ENCODE measurements at places on chromosomes 6 and 20.
A peak's percentile ranks its signal among the peaks of the same experiment; 100 is the strongest.

- DNase-seq = peak; percentile 11
Observed at GRCh38 chr20:61932199-61932592, 133.5 kb downstream of the TAF4 start.

- no peak for DNase-seq
Observed at GRCh38 chr6:167733740-167734661, 92.7 kb upstream of the AFDN start.

GRCh38 chr6:87241304-87241703 is 81.1 kb upstream of the SMIM8 start:
- DNase-seq = no peak

- DNase-seq = no peak
Observed at GRCh38 chr6:10690651-10691445, 3.6 kb downstream of the C6orf52 start.

DNA sequence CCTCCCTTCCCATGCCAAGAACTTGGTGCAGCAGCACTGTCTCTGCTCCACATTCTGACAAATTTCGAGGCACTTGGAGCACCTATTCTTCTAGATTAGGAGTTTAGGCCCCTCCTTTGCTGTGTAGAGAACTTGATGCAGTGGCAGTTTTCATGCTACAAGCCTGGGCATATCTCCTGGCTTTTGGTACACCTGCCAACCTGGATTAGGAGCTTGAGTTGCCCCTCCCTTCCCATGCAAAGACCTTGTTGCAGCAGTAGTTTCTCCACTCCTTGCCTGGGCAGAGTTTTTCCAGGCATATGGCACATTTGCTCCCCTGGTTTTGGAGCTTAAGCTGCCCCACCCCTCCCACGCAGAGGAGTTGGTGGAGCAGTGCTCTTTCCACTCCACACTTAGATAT is 956.1 kb downstream of the EYS start:
- no peak for DNase-seq

DNA sequence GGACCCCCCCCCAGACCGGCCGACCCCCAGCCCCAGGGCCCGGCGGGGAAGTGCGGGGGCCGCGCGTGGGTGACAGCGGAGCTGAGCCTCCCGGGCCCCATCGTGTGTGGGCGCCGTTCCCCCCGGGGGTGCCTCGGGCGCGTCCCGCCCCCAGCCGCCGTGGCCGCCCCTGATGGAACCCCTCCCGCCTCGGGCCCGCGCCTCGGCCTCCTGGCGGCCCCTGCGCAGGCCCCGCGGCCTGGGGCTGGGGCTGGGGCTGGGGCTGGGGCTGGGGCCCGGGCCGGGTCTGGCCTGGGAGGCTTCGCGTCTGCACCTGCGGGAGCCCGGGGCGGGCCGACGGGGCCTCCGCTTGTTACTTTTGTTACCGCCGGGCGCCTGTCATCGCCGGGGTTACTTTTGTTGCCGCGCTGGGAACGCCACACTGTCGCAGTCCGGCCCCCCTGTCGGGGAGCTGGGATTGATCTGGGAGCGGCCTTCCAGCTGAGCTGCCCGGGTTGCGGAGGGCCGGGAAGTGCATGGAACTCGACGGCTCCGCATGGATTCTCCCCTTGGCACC is 598 bp downstream of the OGFR start:
- peak; percentile 49 for DNase-seq

DNA sequence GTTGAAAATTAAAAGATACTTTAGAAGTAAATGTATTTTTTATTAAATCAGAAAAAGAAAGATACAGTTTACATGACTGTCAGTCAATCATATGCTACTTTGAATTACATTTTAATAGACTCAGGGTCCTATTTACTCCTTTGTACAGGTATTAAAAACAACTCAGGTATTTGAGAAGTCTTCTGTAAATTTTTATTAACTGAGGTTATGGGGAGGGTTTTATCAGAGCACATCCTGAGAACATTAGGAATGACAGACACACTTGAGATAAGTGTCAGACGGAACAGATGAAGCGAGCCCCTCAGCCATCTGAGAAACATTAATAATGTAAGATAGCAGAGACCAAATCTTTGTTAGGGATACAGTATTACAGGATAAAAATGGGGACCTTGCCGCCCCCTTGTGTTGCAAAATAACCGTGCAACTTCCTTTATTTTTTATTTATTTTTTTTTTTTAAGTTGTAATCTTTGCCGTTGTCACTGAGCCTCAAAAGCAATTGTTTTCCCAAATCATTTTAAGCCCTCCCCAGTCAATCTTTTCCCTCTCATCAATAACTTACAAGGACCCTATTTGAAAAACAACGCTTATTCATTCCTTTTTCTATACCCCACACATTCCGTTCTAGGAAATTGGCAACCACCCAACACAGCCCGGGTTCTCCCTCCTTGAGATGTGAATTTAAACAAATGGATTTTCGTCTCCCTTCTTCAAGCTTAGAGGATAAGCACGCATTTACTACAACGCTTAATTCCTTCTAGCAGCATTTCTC is 126.7 kb downstream of the BCAS1 start:
- peak; percentile 36 for DNase-seq

- DNase-seq = no peak
Observed at GRCh38 chr6:39812853-39813533, 20.8 kb downstream of the DAAM2 start.

DNA sequence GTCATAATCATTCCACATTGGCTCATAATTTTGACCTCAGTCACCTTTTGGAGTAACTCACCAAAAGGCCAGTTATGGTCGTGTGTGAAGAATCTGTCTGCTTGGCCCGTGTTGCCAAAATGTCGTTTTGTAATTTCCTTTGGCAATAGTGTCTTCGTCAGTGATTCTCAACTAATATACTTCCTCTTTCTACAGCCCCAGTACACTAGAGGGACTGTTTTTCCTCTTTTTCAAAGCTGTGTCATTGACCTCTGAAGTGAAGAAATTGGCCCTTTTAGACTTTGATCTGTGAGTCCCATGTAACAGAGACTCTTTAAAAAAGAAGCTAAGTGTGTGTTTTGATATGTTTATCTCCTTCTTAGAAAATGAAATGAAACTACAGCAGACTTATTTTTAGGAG is 5.2 kb downstream of the FOXO3 start:
- DNase-seq = no peak

DNA sequence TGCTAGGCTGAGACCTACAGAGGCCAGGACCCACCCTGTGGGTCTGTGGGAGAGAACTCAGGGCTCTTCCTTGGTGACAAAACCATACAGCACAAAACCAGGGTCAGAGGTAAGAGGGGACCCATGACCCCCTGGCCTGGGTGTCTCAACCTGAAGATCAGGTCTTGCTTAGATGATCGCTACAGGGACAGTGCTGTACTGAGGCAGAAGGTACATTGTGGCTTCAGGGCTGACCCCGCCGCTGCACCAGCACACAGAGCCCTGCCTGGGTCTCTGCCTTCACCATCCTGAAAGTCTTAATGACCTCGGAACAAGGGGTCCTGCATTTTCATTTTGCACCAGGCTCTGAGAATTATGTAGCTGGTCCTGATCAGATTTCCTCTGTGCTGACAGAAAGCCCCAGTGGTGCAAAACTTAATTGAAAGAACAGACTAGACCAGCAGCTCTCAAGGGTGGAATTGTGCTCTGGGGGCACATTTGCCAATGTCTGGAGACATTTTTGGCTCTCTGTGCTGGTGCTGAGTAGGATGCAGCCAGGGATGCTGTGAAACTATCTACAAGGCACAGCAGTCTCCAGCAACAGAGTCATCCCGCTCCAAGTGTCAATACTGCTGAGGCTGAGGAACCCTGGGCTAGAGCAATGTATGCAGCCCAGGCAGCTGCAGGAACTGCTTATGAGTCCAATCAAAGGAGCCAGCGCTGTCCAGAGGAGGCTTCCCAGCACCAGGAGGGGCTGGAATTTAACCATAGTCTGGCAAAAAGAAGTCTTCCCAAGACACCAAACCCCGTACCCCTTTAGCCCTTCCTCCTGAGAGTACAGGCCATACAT is 254.9 kb downstream of the ERMARD start:
- DNase-seq = no peak

DNA sequence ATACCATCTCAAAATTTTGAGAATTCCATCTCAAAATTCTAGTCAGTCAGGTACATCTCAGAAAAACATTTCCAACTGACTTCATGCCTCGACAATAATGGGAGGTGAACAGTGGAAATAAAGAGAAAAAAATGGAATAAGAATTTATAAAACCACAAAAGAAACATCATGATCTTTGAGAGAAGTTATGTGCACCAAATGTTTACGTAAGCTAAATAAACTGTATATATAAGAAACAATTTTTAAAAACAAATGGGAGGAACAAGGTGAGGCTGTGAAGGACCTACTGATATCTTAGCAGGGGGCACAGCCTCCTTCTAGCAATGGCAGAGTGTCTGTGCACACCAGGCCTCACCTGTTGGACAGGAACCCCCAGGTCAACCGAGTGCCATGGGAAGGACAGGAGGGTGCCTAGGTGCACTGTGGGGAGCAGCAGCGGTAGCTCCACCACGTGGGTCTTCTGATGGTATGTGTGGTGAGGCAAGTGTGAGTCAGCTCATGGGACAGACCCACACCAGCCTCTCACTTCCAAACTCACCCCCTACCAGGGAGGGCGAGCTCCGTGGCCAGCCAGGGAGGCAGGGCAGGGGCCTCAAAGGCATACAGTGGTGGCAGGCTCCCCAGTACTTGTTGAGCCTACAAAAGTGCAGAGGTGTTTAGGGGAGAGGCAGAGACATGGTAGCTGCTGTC is 23.2 kb downstream of the DIDO1 start:
- no peak for DNase-seq

GRCh38 chr20:44700306-44700705 is 14.9 kb upstream of the CCN5 start:
- no peak for DNase-seq

DNA sequence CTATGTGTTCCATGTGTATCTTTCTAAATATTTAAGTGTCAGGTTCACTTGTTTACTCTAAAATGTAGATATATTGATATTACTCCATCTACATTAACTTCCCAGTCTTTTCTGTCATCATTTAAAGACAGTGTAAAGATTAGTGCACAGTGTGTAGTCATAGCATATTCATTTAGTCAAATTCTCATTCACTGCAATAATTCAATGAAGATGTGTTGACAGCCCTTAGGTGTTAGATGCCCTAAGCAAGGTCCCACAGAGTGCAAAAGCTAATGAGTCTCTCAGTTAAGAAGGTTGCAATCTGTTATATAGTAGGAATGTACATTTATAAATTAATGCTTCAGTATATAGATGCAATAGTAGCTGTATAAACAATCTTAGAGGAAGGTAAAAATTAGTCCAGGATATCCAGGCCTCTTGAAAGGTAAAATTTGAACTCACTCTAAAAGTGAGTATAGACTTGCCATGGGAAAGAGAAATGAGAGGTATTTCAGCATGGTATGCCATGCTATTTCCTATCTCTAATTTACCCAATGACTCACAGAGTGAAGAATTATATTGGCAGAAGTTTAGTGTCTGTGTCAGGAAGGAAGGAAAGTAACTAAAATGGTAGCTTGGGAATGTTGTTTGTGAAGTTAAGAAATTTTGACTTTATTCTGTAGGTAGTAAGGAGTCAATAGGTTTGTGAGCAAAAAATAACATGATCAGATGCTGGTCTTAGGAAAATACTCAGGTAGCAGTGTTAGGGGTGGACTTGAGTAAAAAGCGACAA is 969.9 kb upstream of the CITED2 start:
- no peak for DNase-seq

DNA sequence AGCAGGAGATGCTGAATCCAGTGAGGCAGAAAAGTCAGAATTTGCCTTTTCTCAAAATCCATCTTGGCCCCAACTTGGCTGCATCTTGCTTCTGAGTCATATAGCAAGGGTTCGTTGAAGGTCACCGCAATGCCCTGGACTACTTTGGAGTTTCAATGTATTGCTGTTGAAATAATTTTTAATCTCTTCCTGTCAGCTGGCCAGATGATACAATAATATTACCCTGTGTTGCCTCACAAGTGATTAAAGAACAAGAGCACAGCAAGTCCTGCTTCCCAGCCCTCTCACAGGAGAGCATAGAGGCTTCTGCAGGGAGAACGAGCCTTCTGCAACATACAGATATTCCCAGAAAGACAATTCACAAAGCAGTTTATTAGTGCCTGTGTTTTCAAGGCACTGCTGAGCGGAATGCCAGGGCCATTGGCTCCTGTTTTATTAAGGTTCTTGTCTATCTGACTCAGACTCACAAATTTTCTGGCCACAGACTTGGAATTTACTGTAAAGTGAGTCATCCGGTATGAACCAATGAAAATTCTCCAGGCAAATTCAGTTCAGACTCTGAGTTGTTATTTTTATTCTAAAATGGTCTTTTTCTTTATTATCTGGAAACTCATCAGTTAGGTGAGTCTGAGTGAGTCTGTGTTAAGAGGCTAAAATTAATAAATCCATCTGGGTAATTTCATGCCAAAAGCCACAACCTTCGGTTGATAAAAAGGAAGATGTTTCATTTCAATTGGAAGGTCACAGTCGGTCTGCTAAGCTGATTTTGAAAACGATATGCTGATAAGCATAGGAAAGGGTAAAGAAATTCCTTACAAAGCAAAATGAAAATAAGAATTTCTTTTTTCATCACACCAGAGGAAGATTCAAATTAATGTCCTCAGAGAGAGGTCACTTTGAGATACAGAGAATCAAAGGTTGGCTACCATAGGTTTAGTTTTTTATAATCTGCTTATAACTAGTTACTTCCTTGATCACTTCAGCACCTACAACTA is 289.4 kb upstream of the STXBP5 start:
- DNase-seq = no peak

DNA sequence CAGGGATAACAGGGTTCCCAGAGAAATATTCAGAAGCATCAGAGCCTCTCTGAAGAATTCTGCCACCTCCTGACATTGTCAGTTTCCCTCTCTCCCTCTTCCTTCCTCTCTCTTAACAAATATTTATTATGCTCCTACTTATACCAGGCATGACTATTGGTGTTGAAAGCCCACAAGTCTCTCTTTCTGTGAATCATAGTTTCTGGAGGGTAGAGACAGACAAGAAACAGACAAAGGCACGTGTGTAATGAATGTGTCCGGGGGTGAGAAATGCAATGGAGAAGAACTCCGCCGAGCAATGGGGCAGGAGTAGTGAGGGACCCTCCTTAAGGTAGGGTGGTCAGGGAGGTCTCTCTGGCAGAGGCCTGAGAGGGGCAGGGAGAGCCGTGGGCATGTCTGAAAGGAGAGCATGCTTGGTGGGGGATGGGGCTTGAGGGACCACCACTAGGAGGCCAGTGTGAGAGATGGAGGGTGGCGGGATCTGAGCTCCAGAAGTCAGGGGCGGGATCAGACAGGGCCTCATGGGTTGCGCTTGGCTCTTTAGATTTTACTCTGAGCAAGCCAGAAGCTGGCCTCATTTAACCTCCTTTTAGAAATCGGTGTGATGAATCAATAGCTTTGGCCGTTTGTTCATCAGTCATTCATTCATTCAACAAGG is 57.3 kb downstream of the EYA2 start:
- no peak for DNase-seq

DNA sequence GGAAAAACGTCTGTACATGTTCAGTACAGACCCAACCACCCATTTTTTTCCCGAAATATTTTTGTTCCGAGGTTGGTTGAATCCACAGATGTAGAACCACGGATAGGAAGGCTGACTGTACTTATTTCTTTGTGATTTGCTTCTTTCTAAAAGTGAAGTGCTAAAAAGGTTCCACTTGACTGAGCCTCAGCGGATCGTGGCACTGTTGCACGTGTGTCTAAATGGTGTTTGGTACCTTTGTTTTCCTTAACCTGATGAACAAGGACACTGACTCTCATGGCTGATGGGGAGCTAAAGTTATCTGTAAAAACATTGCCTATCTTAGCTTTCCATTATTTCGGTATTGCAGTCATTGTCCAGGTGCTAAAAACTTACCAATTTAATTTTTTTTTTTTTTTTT is 6.2 kb downstream of the BPHL start:
- no peak for DNase-seq
